Lower leg skin (tissue), 4 donors: ENCODE measurements at places on chromosomes 5 and 9.

GRCh38 chr5:137310051-137310730, 188.9 kb downstream of the SPOCK1 start:
- no peak for DNase-seq

GRCh38 chr5:72584466-72584865, 77.3 kb upstream of the ZNF366 start:
- DNase-seq = no peak

GRCh38 chr9:133050781-133051180, 11.0 kb upstream of the CEL start:
- no peak for DNase-seq

DNA sequence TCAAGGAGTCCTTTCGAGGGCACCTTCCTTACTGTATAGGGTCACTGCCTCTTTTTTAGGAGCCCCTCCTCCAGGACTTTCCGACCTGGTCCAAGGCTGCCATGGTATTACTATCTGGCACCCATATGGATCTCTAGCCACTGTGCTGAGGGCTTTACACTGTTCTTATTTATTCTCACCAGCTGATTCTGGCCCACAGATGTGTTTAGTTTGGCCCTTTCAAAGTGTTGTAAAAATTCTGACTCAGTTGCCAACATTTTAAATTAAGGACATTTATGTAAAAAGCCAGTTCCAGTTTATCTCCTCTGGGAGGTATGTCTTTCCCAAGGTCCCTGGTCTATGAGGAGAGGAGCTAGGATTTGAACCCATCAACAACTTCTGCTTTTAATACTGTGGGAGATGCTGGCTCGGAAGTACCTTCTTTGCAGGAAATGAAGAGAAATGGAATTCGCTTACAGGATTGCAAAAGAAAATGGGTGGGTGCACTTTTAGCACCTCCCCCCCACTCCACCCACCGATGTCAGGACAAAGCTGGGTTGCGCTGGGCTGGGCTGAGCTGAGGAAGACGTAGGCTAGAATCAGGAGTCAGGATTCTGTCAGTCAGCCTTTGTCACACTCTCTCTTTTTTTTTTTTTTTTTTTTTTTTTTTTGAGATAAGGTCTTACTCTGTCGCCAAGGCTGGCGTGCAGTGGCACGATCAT, 7.8 kb downstream of the JADE2 start:
- peak; percentile 74 for DNase-seq

DNA sequence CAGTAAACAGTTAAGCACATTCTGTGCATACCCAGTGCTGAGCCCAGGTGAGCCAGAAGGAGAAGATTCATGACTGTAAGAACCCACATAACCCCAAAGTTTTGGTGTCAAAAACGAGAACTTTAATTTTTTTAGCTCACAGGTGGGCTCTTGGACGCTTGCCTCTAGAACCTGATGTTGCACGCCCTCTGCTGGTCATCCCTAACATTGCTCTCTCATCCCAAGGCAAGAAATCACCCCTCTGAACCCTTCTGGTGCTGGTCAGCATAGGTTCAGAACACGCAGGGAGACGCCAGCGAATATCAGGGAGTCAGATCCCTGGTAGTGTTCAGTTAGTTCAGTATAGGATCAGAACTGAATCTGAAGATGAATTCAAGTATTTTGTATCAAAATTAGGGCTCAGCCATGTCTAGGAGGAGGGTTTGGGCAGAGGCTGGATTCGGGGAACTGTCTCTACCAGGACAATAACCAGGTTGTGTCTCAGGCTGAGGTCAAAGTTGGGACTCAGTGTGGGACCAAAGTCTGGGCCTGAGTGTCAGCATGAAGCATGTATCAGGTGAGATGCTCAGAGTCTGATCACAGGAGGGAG, 4.1 kb upstream of the DNAJB5 start:
- DNase-seq = no peak

GRCh38 chr5:38913714-38914113, 67.9 kb downstream of the OSMR start:
- no peak for DNase-seq

DNA sequence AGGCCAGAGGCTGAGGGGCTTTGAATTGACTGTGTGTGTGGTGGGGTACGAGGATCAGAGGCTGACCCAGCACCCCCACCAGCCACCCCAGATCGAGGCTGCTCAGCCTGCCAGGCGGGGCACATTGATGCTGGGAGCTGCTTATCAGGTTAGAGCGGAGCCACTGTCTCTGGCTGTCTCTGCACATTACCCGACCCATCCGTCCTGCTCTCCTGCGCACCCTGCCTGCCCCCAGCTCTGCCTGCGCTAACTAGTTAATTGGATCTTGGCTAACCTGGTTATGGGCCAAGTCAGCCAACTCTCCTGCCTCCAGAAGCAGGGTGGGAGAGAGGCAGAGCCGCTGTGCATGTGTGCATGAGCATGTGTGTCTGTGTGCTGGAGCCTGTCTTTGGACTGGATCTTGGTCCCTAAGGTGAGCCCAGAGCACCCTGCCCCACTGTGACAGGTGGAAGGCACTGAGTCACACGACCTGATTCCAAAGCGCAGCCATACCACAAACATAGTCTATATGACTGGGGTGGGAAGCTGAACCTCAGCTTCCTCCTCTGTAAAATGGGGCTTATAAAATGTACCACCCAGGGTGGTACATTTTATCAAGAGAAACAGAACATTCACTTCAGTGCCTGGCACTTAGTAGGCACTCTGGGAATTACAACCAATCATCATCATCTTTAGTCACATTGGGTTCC, 39.7 kb downstream of the PCDH1 start:
- DNase-seq = no peak

GRCh38 chr9:132069046-132069898, 10.4 kb downstream of the MED27 start:
- DNase-seq = no peak

DNA sequence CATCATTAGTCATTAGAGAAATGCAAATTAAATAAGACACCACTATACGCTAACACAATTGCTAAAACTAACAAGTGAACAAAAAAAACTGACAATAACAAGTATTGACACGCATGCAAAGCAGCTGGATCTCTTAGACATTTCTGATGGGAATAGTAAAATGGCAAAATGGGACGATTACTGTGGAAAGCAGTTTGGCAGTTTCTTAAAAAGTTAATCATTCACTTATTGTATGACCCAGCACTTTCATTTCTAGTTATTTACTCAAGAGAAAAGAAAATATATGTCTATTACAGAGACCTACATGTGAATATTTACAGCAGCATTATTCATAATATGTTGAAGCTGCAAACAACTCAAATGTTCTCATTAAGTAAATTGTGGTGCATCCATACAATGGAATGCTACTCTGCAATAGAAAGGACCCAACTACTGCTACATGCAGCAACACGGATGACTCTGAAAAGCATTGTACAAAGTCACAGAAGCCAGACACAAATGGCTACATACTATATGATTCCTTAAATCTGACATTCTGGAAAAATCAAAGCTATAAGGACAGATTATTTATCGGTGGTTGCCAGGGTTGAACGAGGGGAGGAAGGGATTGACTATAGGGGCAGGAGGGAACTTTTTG, 96.8 kb upstream of the ITGA2 start:
- DNase-seq = no peak

GRCh38 chr9:114489928-114490327, 15.3 kb downstream of the WHRN start:
- no peak for DNase-seq

GRCh38 chr9:114937516-114937915, 7.1 kb upstream of the TNFSF8 start:
- no peak for DNase-seq

- DNase-seq = no peak
These were observed 417.0 kb downstream of the ARHGEF28 start for GRCh38 chr5:74042959-74043358.

DNA sequence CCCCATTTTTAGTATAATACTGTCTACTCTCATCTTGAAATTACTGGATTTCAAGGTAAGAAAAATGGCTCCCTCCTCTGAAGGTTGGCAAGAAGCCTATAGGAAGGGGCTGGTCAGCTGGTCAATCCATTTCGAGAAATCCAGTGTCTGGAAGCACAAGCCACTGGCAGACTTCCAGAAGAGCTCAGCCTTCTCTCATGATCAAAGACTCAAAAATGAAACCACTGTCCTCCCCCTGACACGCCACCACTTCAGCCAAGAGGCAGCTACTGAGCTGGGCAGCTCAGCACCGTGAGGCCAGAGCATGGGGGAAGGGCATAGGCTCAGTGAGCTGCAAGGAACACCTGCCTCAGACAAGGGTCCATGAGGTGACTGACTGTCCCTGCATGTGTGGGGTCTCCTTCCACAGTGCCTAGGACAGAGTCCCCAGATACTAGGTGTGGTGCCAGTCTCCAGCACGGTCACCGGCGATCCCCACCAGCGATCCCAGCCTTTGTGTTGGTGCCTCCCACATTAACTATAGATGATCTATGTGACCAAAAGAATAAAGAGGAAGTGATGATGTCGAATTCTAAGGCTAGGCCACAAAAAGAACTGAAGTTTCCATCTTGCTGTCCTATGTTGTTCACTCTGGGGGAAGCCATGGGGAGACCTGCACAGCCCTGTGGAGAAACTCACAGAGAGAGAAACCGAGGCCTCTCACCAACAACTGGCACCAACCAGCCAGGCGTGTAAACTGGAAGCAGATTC, 100.1 kb upstream of the LRRTM2 start:
- peak; percentile 47 for DNase-seq
